ENCODE measurements at places on chromosomes 1 and 21. TPM values are rescaled to one million over a fixed set of nuclear protein-coding genes. Genes with fewer than 3 reads are reported as not detected.

DNA sequence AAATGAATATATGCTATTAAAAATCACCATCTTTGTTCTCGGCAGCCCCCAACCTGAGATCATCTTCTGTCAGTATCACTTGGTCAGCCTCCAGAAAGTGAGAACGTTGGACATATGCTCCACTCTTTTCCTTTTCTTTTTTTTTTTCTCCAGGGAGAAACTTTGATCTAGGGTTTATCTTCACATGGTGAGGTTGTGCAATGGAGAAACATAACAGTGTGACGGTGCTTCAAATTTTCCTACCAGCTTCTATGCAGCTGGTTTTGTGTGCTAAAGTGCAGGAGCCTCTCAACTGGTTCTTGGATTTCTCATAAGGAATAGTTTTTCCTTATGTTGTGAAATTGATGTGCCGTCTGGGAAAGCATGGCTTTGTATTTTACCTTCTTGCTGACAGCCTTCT is 1202.9 kb downstream of the NCAM2 start:
- H3K27me3 ChIP-seq: no peaks in the 10 kb centered on the region
- no peak overlapping the region for H3K4me3 ChIP-seq
- no peaks in the 10 kb centered on the region for H3K4me1 ChIP-seq
- DNase-seq: peak; percentile 74
- no peaks in the 10 kb centered on the region for H3K36me3 ChIP-seq
- H3K27ac ChIP-seq: no peak overlapping the region

DNA sequence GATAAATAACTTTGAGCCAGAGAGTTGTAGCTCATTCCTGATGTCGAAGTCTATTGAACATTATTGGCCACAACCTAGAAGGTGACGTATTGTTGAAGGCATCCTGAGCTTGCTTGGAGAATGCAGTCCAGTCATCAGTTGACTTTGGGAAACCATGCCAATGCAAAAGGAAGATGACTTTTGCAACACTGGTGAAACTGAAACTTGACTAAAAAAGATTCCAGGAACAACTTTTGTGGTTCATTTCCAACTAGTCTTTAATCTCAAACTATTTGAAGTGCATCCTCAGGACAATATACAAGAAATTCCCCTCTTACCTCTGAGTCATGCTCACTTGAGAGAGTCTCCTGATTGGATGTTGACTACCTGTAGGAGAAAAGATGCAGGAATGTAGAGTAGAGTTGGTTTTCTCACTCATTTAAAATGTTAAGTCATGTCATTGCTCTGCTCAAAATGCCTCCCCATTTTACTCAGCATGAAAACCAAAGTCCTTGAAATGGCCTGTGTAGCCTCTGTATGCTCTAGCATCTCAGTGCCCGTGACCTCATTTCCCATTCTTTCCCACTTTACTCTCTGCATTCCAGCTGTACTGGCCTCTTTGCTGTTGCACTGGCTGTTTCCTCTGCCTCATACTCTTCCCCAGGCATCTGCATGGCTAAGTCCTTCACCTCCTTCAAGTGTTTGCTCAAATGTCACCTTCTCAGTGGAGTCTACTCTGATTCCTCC is 24.4 kb upstream of the LEPR start:
- no peak for DNase-seq
- no peaks in the 10 kb centered on the region for H3K36me3 ChIP-seq
- no peak overlapping the region for H3K4me3 ChIP-seq
- no peaks in the 10 kb centered on the region for H3K4me1 ChIP-seq
- no peaks in the 10 kb centered on the region for H3K27me3 ChIP-seq
- no peak overlapping the region for H3K27ac ChIP-seq

DNA sequence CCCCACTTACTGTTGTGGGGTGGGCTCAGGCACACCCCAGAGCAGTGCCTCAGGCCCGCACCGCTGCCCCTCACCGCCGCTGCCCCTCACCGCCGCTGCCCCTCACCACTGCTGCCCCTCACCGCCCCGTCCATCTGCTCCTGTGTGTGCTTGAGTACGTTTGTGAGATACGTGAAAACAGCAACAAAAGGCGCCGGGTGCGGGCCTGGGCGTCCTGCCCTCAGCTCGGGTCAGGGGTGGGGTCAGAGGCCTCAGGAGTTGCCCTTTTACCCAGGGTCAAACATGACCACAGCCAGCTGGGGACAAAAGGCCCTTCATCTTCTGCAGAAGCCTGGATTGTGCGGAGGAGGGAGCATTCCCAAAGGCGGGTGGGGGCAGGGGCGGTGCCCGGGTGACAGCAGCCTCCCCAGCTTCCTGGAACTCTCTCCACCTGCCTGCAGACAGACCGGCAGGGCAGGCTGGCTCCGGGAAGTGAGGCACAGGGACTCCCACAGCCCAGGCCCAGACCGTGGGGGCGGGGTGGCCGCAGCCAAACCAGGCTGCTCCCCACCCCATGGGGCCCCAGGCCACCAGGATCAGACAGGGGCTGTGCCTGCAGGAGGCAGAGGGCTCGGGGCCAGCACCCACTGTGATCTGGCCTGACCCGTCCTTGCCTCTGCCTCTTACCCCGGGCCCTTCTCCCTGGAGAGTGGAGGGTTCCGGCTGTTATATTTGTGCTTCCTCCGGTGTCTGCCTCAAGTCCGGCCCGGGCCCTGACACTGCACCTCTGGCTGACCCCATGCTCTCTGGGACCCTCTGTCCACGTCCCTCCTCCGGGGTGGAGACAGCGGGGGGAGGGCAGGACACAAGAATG is 2.3 kb upstream of the VWA1 start:
- peak; percentile 81 for DNase-seq
- H3K36me3 ChIP-seq: no peaks in the 10 kb centered on the region
- no peak overlapping the region for H3K27ac ChIP-seq
- H3K27me3 ChIP-seq: no peaks in the 10 kb centered on the region

DNA sequence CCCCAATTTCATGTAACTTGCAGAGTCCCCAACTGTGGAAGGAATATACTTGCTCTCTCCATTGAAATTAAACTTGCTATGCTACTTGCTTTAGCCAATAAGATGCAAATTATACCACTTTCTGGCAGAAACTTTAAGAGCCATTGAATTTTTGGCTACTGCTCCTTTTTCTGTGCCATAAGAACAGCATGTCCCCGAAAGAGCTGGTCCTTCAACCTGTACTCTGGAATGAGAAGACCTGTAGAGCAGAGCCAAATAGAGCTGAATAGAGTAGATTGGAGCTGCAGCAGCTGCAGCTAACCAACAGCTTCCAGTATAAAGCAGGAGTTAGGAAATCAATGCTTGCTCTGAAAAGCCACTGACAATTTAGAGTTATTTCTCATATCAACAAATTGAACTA is 472.3 kb upstream of the B3GALT2 start:
- H3K27ac ChIP-seq: no peak overlapping the region
- H3K4me3 ChIP-seq: no peak overlapping the region
- H3K36me3 ChIP-seq: no peaks in the 10 kb centered on the region
- H3K27me3 ChIP-seq: no peaks in the 10 kb centered on the region
- H3K4me1 ChIP-seq: no peaks in the 10 kb centered on the region

Gene UBE2U
- polyA plus RNA-seq: not detected

DNA sequence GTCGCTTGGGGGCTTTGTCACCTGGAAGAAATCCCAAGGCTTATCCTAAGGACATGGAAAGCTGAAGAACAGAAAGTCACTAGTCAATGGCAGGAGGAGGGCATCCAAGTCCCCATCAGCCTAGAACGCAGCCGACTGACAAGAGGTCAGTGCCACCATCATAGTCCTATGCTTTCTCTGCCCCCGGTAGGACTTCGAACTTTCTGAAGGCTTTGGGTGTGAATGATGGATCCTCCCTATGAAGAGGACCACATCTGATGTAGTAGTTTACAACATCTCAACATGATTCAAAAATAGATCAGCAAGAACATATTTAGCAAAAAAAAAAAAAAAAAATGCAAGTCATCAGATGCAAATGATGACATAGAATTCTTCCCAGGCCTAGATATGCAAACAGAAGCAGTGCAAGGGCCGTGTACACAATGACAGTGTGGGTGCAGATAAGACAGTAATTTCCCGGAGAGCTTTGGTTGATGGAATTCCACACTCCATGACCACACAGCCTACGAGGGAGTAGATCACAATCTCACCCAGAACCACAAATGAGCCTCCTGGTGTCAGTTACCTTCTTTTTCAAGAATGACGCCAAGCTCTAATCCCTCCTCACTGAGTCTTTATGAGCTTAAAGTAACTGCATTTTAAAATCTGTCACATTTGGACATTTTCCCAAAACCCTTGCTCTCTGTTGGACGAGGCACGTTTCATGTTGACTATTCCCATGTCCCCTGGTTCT is 88.2 kb downstream of the PSMG1 start:
- H3K36me3 ChIP-seq: no peaks in the 10 kb centered on the region
- no peak overlapping the region for H3K27ac ChIP-seq
- H3K4me3 ChIP-seq: no peak overlapping the region
- no peaks in the 10 kb centered on the region for H3K4me1 ChIP-seq
- peaks cover 3% of the 10 kb centered on the region for H3K27me3 ChIP-seq

Gene LINGO4
- 0.89 TPM for polyA plus RNA-seq

DNA sequence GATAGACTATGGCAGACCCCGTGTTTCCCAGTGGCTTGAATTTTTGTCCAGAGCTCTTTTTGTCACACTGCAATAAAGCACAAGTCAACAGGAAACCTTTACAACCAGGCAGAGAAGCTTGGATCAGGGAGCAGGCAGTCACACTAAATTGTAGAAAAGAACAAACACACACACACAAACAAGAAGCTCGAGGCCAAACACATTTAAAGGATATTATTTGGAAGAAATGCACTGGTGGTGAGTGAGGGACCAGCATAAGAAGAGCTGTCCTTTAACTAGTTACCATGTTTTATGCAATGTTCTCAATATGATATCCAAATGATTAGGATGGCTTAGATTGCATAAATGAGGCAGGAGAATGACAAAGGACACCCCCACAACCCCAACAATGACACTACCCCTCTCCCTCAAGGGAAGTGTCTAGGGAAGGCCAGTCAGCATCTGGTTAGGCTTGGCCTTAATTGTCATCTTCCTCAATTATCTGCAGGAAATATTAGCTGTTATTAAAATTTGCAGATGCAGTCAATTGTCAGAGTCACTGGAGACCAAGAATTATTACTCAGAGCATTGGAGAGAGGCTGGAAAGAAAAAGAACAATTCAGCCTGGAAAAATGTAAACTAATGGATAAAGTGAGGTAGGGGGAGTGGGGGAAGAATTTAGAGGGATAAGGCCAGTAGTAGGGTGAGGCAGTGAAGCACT is 35.3 kb downstream of the DDR2 start:
- no peaks in the 10 kb centered on the region for H3K27me3 ChIP-seq
- no peak for DNase-seq
- H3K27ac ChIP-seq: no peak overlapping the region
- H3K36me3 ChIP-seq: no peaks in the 10 kb centered on the region
- no peaks in the 10 kb centered on the region for H3K4me1 ChIP-seq

Gene DNAI4
- polyA plus RNA-seq: 1.1 TPM

- H3K36me3 ChIP-seq: no peaks in the 10 kb centered on the region
- H3K4me1 ChIP-seq: no peaks in the 10 kb centered on the region
- H3K27ac ChIP-seq: no peak overlapping the region
These were observed 759.1 kb downstream of the KCNT2 start for GRCh38 chr1:195849180-195849579.

Gene CHODL
- not detected for polyA plus RNA-seq

Gene IPO13
- 19.2 TPM for polyA plus RNA-seq

Gene KCNJ15
- 0.22 TPM for polyA plus RNA-seq

DNA sequence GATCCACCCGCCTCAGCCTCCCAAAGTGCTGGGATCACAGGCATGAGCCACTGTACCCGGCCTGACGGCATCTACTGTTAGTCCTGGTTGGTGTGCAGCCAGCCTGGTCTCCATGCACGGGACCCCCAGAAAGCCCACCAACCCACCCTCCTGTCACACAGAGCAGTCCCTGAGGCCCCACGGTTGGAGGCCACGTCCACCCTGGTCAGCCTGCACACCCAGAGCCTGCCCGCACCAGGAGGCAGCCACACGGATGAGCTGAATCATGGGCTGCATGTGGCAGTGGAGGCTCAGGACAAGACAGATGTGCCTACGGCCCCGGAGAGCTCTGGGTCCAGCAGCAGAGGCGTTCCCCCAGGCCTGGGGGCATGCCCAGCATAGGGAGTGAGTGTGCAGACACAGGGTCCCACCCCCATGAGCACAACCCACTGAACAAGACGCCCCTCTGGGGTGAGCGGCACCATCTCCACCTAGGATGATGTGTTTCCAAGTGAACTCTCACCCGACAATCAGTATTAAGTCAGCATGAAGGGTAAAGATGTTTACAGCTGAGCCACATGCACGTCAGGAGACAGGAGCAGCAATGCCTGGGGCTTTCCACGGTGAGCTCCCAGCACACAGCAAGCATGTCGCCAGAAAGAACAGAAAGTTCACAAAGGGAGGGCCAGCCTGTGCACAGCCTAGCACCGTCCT is 102.1 kb downstream of the WDR4 start:
- H3K4me1 ChIP-seq: no peaks in the 10 kb centered on the region
- H3K4me3 ChIP-seq: no peak overlapping the region
- no peaks in the 10 kb centered on the region for H3K36me3 ChIP-seq
- peaks cover 2% of the 10 kb centered on the region for H3K27me3 ChIP-seq
- DNase-seq: no peak
- H3K27ac ChIP-seq: no peak overlapping the region

Gene PCNT
- polyA plus RNA-seq: 15.4 TPM

- no peak overlapping the region for H3K4me3 ChIP-seq
- H3K4me1 ChIP-seq: no peaks in the 10 kb centered on the region
- no peaks in the 10 kb centered on the region for H3K36me3 ChIP-seq
- no peaks in the 10 kb centered on the region for H3K27me3 ChIP-seq
- DNase-seq: no peak
These were observed 70.5 kb downstream of the STUM start for GRCh38 chr1:226619031-226619430.

DNA sequence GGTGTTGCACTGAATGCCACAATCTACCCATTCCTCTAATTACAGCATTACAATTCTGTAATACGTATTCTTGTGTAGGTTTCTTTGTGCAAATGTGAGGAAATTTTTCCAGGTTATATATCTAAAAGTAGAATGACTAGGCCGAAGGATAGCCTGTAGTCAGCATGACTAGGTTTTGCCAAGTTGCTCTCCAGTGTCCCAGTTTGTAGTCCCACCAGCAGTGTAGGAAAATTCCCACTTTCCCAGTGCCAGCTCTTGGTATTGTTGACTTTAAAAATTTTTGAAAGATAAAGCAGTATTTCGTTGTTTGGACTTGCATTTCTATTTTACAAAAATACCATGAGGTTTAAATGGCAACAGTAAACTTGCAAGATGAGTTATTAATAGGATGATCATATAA is 3.0 kb downstream of the PARK7 start:
- no peak for DNase-seq
- H3K36me3 ChIP-seq: peaks cover 14% of the 10 kb centered on the region
- no peak overlapping the region for H3K27ac ChIP-seq
- no peaks in the 10 kb centered on the region for H3K27me3 ChIP-seq
- no peak overlapping the region for H3K4me3 ChIP-seq

Gene TBX15
- polyA plus RNA-seq: not detected

- no peaks in the 10 kb centered on the region for H3K4me1 ChIP-seq
- H3K36me3 ChIP-seq: no peaks in the 10 kb centered on the region
- H3K27me3 ChIP-seq: no peaks in the 10 kb centered on the region
- no peak overlapping the region for H3K4me3 ChIP-seq
- no peak for DNase-seq
These were observed 105.7 kb downstream of the NME7 start for GRCh38 chr1:169261884-169262283.

Gene S100A7
- polyA plus RNA-seq: not detected

All from small intestine (tissue), 16 donors.